ENCODE measurements at places on chromosomes 4 and X. TPM values are rescaled to one million over a fixed set of nuclear protein-coding genes. Genes with fewer than 3 reads are reported as not detected.

The CT45A2 gene
- total RNA-seq: not detected

DNA sequence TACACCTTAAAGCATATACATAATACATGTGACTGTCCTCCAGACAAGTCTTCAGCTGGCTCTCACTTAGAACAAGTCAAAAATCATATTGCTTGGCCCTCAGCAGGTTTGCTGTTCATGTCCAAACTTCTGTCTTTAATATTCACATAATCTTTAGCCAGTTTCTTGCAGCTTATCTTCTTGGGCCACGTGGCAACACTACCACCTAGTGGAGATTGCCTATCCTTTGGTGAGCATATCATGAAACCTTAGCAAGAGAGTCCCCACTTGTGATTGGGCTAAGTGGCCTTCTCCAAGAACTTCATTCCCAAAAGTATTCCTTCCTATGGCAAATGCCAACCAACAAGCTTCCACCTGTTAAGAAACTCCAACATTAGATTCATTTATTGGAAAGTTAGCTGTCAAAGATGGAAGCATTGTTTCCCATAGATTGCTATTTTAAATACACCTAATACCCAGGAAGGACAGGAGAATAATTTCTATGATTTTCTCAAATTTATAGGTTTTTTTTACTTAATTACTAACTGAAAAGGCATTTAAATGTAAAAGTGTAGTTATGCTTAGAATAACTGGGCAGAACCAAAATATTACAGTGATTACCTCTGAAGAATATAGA lies 231.9 kb upstream of the INTU start:
- DNase-seq: peak; percentile 66

- no peak for DNase-seq
These were observed 41.1 kb upstream of the ACSL4 start for GRCh38 chrX:109774136-109774535.

GRCh38 chrX:119698845-119699244 lies 5.9 kb upstream of the SEPTIN6 start:
- peak; percentile 41 for DNase-seq

DNA sequence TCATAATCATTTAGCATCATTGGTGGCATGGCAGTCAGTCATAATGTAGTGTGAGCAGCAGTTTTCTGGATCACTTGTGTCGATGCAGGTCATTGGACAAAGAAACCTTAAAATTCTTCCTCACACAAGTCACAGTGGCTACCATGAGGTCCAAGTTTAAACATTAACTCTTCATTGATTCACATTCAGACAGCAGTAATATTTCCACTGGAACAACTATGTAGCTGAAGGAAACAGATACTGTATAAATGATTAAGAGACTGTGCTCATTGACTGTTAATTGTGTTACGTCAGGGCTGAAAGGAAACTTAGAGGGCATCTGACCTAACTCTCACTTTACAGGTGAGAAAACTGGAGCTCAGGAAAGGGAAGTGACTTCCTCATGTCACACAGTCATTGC lies 261.8 kb downstream of the KLHL13 start:
- no peak for DNase-seq

The GYPA gene
- total RNA-seq: not detected

- DNase-seq: no peak
These were observed 67.1 kb downstream of the DCLK2 start for GRCh38 chr4:150145090-150145945.

DNA sequence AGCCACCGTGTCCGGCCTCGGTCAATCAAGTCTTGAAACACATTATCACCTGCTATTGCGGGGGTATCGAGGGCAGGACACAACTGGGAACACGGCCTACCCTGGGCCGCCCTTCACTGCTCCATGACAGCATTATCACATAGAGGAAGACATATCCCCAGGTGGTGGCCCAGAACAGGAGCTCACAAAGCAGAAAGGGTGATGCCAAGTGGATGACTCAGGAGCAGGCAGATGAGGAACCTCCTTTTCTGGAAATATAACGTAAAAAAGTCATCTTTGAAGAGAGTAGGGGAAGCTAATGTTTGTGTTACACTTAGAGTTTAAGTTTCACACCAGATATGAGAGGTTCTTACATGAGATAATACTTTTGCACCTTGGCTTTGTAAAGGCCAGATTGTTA lies 5.3 kb upstream of the SUPT20HL1 start:
- DNase-seq: no peak

DNA sequence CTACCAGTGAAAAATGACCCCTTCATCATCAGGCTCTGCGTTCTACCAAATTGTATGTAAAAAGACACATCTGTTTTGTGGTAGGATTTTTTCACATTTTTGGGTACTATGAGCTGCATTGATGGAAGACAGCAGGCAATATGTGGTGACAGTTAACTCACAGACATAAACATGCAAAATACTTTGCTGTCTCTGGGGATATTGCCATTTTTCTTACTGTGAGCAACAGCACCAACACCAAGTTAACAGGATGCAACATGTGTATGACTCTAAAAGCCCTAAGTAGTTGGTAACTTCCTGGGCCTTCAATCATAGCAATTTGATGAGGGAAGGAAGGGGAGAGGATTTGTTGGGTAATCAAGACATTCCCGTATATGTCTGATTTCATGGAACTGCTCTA lies 56.4 kb upstream of the DRP2 start:
- DNase-seq: no peak

The HNRNPDL gene
- total RNA-seq: 452 TPM

GRCh38 chr4:4480685-4481398 lies 61.0 kb downstream of the STX18 start:
- no peak for DNase-seq

The DCAF8L2 gene
- total RNA-seq: not detected

DNA sequence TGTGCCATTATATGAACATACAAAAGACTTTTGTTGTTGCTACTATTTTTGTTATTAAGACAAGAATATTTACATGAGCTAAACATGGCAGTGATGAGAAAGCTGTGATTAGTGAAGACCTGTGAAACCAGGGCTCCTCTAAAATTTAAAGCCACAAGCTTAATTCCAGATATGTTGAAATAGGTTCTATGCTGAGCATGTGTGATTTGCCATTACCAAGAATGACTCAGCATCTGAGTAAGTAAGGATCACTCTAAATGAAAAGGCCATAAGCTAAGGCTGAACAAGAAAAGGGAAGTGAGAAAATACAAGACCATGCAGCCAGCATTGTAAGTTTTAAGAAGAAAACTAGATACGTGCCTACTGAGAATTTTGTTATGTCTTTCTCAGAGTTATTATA lies 75.9 kb upstream of the CAMK2D start:
- DNase-seq: no peak

The EDNRA gene
- not detected for total RNA-seq

DNA sequence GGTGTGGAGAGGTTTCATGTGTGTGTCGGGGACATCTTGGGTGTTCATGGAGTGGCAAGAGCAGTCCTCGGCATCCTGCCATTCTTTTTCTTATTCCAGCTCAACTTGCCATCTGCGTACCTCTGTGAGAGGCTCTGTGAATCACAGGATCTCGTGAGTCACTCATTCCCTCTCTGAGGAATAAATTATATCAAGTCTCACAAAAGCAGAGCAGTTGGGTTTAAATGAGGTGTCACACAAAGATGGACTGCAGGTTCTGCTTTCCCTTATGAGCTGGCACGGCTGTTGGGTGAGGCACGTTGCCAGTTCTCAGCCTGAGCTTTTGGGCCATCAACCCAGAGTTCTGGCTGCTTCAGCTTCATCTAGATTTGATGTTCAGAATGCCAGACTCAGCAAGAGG lies 6.8 kb upstream of the OCIAD2 start:
- DNase-seq: no peak

DNA sequence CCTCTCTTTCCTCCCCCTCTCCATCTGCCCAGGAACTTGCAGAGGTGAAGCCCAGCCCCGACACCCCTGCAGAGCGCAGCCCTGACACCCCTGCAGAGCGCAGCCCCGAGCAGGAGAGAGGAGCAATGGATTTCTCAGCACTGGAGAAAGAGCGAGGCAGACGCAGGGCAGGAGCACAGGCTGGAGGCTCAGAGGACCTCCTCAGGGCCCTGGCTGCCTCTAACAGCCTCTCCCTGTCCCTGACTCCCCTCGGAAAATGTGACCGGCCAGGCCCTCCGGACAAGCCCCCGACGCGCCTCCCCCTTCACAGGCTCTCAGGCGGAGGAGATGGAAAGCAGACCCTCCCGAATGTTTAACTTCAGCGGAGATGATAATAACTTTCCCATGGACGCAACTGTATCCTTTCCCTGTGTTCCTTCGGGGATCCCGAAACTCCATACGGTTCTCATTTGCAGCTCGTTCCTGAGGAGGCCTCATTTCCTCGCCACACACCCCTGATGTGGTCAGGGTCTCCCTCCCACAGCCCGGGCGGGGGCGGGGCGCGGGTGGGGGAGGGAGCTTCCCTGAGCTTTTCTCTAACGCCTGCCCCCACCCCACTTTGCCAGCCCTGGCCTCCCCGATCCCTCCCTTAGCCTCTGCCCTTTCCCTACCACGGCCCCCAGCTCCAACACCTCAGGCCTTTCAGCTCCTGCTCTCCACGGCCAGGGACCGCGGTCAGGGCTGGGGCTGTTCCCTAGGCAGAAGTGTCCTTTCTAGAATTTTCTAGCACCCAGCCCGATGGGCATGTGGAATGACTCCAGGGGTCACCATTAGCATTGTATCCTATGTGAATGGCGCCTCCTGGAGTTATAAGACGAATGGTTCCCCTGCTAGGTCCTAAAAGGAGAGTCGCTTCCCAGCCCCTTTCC lies 201.1 kb upstream of the BCOR start:
- DNase-seq: no peak

- DNase-seq: no peak
These were observed 20.5 kb downstream of the HADH start for GRCh38 chr4:108010167-108010566.

DNA sequence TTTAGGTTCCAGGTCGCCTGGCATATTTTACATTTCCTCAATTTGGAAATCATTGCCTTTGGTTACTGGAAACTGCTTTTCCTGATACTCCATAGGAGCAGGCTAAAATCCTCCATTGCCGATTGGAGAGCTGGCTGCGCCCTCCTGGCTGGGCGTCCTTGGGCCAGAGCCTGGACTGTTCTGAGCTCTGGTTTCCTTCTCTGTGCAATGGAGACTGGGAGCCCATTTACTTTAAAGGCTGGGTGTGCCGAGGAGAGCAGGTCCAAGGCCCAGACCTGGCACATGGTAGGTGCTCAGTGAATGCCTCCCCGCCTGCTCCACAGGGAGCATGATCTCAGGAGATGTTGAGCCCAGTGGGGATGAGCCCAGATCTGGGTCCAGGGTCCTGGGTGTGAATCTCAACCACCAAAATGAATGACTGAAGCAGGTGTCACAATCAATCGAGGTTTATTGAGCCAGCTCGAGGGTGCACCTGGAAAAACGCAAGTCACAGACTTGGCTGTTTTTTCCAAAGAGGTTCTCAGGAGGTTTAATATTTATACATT lies 50.0 kb downstream of the EVC start:
- no peak for DNase-seq

GRCh38 chrX:31392513-31392912 lies 320.7 kb upstream of the FTHL17 start:
- no peak for DNase-seq

The VEGFC gene
- total RNA-seq: not detected

DNA sequence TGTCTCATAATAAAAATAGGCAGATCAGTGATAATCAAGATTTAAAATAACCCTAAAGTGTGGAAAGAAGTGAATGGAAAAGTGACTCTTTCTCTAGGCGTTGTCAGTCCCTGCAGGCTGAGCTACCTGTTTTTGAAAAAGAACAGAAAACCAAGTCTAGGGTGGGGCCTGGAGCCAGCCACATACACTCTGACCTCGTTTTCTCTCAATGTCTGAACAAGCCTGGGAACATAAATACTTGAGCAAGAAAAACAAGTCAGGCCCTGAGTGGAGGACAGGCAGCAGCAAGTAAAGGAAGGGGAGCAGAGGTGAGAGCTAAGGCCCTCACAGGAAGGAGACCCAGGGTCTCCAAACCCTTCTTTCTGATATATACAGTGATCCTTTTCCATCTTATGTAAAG lies 91.7 kb upstream of the HPF1 start:
- no peak for DNase-seq

The LARP1B gene
- total RNA-seq: 52.7 TPM

The STATH gene
- not detected for total RNA-seq

- DNase-seq: no peak
These were observed 2361.9 kb downstream of the ARAP2 start for GRCh38 chr4:33882246-33882990.

- DNase-seq: no peak
These were observed 1.4 kb downstream of the RAI2 start for GRCh38 chrX:17859609-17860178.

The GNRHR gene
- not detected for total RNA-seq

- DNase-seq: no peak
These were observed 3.9 kb downstream of the TFDP3 start for GRCh38 chrX:133214301-133214700.

GRCh38 chr4:157226035-157226434 lies 5.5 kb downstream of the GRIA2 start:
- no peak for DNase-seq

DNA sequence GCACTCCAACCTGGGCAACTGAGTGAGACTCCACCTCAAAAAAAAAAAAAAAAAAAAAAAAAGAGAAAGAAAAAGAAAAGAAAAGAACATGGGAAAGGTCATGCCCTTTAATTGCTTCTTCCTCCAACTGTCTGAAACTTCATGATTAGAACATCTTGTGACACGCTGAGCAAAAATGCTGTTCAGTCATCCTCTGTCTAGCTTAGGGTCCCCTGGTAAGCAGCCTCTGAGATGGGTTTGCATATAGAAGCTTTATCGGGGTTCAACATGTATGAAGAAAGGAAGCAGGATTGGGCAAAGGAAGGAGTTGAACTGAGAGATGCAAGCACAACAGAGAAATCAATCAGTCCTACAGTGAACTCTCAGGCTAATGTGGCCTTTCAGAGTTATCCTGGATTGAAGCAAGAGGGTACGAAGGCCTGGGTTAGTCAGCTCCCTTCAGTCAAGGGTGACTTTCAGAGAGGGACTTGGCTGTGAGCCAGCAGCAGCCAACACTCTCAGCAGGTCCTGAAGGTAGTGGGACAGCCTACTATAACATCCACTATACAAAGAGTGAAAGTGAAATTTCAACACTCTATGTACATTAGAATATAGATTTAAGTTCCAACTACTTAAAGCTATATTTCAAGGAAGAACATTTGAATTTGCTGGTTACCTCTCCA lies 11.4 kb downstream of the MAOB start:
- no peak for DNase-seq

DNA sequence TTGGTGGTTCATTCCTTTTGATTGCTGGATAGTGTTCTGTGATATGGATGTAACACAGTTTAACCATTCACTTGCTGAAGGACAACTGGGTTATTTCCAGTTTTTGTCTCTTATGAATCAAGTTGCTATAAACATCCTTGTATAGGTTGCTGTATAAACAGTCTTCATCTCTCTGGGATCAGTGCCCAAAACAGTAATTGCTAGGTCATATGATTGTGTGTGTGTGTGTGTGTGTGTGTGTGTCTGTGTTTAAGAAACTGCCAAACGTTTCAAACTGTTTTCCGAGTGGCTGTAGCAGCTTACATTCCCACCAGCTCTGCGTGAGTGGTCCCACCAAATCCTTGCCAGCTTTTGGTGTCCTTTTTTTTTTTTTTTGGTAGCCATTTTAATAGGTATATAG lies 60.4 kb downstream of the F11 start:
- no peak for DNase-seq

- no peak for DNase-seq
These were observed 46.7 kb downstream of the WWC2 start for GRCh38 chr4:183145773-183146172.

- no peak for DNase-seq
These were observed 118.3 kb upstream of the GABRA2 start for GRCh38 chr4:46508216-46508615.

The MAGED4 gene
- 35.0 TPM for total RNA-seq

- DNase-seq: no peak
These were observed 41.9 kb downstream of the HPF1 start for GRCh38 chr4:169715826-169716225.

The GRPR gene
- not detected for total RNA-seq

GRCh38 chr4:1807332-1807777 lies 14.3 kb downstream of the FGFR3 start:
- DNase-seq: no peak

Measured in HepG2 (cell line).